ENCODE measurements at places on chromosomes 16 and 17.

DNA sequence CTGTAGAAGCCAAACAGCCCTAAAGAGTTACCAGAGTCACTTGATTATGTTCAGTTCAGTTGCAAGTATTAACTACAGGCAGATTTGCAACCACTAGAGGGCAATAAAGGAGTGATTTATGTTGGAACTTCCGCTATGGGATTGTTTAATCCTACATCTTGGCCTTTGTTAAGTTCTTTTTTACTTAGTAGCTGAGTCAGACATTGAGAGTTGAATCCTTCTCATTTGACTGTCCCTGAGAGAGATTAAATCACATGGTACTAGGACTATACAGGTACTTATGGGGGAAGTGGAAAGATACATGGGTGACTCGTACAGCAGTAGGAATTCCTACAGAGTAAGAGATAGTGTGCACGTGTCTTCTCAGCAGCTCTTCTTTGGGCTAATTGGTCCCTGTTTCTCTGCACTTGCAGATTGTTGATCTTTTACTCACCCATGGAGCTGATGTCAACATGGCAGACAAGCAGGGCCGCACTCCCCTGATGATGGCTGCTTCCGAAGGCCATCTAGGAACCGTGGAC is 40.3 kb downstream of the CYB561 start:
- peak; percentile 65 for DNase-seq

DNA sequence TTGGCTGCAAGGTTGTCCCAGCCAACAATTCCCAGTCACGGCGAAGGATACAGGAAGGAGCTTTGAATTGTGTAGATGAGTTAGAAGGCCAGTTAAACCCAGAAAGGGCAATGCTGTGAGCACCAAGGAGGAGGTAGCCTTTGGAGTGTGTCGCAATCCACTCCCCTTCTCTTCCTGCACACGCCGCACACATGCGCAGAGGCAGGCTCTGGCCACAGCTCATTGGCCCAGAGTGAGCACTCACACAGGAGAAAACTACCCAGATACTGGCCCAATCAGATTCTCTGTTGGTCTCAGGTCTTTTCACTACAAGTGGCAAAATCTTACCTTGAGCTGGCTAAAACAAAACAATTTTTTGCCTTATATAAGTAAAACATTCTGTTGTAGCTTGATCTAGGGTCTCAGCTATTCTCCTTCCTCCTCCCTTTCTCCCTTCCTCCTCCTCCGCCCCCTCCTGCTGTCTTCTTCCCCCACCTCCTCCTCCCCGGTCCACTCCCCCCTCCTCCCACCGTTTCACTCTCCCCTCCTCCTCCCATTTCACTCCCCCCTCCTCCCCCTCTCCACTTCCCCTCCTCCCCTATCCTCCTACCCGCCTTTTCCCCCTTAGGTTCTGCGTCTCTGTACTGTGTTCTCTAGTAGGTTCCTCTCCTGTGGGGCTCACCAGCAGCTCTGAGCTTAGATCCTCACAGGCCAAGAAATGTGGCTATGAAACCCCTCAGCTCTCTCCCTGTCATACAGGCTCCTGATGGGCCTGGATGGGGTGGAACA is 344.9 kb downstream of the CPPED1 start:
- no peak for DNase-seq

DNA sequence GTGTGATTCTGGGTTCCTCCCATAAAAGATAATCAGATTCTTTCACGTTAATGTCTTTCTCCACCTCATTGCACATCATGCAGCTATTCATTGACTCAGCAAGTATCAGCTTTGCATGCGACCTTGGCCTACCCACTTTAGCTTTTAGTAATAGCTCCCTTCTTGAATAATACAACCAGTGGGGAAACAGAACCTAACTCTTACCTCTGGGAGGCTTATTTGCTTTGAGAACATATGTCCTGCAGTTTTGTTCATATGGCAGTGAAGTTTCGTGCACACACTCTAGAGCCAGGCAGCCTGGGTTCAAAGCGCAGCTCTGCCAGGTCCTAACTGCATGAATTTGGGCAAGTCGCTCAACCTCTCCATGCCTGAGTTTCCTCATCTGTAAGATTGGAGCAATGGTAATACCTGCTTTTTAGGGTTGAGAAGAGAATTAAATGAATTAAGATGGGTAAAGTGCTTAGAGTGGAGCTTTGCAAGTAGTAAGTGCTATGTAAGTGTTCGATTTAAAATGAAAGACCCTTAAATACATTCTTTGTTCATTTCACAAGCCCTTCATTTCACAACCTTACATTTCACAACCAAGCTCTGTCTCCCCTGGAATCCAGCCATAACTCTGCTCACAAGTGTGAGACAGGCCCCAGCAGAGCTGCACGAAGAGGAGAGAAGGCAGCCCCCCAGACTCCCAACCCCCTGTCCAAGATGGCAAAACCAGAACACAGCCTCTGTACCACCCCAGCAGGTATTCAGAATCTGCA is 29.3 kb downstream of the MAPT start:
- peak; percentile 32 for DNase-seq

DNA sequence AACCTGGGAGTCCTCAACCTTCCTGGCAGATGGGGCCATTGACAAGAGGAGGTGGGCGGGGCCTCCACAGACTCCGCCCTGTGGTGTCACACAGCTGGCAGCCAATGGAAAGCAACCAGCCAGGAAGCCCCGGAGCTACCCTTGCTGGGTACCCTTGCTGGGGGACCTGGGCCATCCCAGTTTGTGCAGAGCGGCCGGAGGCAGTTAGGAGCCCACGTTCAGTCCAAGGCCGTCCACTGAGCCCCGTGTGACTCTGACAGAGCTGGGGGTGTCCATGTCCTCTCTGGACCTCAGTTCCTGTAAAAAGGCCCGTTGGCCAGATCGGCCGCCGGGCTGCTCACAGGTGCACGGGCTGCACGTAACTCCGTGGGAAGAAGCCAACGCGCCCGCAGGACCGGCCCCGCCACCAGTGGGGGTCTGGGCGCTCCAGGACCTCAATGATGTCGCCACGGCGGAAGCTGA is 17.1 kb upstream of the FAM83G start:
- DNase-seq: no peak

GRCh38 chr17:14152721-14153120 is 83.4 kb downstream of the COX10 start:
- DNase-seq: no peak

GRCh38 chr16:3832668-3833067 is 47.8 kb downstream of the CREBBP start:
- DNase-seq: no peak

DNA sequence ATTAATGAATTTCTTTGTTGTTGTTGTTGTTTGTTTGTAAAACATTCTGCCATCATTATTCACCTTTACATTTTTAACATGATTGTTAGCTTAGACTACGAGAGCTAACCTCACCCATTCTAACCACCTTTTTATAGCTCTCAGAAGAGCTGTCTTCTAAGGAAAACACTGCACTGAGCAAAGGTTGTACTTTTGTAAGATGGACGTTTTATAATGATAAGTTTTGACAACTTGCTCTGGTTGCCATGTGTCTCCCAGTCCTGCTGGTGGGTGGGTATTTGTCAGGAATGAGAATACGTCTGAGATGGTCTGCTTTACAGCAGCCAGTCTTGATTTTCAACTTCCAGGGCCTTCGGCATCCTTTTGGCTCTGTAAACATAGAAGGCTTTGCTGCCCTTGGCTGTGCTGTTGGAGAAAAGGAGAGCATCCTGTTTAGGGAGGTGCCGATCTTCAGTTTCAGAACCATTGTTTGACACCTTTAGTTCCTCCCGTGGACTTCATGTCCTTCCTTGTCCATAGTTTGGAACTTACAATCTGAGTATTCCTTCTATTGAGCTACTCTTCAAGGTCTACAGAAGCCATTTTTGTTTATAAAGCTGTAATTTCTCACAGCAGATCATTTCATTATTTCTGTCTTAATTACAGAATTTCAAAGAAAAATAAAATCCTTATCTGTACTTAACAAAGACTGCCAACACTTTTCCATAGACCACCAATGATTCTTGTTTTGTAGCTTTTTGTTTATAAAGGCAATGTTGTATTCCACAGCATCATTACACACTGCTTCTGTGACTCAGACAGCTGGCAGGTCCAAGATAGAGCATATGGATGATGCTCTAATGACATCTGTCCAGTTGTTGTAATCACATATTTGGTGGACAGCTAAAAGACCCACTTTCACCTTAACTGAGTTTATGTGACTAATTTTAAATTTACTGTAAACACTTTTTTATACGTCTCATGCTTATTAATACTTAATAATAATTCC is 270.1 kb upstream of the TBX2 start:
- peak; percentile 16 for DNase-seq

DNA sequence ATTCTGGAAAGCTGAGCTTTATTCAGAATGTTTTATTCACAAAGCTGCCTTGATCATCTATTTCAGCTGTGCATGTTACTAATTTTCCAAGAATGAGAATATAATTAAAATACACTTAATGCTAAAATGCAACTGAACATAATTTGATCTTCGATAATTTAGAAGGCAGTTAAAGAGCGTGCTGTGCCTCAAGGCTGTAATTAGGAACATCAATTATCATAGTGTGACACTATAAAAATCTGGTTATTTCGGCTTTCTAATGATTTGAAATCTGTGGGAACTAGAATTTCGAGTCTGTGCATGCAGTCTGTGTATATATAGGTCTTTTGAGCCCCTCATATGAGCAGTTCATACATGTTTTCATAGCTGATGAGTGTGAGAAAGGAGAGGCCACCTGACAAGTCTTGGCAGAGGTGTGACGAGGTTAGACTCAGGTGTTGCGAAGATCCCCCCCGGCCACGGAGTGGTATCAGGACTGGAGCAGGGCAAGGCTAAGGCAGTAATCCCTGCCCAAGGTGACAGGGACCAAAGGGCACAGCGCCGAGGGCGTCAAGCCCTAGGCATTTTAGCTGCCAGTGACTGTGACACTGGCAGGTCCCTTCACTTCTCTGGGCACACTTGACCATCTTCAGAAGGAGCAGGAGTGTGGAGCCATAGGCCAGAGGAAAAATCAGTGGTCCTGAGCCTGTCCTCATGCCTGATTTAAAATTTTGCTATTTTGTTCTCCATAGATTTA is 328.5 kb downstream of the SNX29 start:
- DNase-seq: no peak

GRCh38 chr17:68908045-68908444 is 47.1 kb downstream of the ABCA8 start:
- DNase-seq: no peak

- DNase-seq: no peak
Measured at GRCh38 chr16:76387994-76388393, 110.8 kb downstream of the CNTNAP4 start.

- no peak for DNase-seq
Measured at GRCh38 chr16:88634994-88635670, 3.2 kb upstream of the IL17C start.

DNA sequence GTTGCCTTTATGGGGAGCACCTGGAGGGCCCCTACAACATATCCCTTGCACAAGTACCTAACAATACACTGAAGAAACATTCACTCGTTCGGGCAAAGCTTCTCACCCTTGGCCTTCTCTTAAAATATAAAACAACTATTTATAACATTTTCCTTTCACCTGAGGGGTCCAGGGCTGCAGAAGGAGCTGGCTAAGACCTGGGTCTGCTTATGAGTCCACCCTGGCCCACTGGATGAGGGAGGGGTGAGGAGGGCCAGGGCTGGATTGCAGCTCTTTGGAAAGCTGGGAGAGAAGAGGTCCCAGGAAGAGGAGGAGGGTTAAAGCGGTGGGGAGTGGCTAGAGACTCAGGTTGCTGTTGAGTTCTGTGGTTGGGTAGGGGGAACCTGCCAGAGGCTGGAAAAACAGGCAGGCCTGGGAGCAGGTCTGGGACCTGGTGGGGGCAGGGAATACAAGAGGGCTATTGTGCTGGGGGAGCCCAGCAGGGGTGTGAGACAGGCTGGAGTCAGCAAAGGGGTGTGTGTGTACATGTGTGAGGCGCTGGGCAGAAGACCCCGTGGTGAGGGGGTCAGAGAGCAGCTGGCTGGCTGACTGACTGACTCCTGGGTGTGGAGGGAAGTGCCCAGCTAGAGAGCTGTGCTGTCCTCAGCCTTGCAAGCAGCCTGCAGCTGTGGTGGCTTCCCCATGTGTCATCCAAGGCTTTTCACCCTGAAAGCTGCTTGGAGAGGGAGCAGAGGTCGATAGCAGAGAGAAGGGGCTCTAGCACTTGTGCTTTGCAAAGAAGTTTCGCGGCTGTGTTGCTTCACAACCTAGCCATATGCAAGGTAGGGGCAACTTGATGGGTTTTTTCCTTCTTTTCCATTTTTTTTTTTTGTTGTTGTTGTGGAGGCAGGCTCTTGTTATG is 10.2 kb upstream of the MRC2 start:
- no peak for DNase-seq

GRCh38 chr16:51607201-51607651 is 456.2 kb upstream of the SALL1 start:
- DNase-seq: no peak

DNA sequence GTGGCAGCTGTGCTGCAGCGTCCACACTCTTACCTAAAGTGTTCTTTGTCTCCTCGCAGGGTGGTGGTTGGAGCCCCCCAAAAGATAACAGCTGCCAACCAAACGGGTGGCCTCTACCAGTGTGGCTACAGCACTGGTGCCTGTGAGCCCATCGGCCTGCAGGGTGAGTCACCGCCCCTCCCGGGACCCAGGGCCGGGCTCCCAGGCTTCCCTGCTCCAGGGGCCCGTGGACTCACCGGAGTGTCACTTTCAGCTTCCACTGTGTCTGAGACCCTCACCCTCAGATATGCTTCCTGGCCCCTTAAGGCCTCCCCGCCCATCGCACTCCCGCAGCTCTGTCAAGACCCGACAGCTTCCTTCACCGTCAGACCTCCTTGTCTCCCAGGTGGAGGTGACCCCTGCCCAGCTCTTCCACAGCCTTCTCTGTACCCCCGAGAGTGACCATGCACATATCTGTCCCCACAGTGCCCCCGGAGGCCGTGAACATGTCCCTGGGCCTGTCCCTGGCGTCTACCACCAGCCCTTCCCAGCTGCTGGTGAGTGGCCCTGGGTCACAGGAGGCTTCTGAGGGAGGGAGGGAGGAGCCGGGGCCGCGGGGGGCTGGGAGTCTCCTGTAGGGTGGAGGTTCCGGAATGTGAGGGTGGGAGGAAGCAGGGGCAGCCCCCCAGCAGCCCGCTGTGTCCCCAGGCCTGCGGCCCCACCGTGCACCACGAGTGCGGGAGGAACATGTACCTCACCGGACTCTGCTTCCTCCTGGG is 1.8 kb downstream of the ITGAX start:
- no peak for DNase-seq

- DNase-seq: no peak
Measured at GRCh38 chr17:48952904-48953303, 8.3 kb upstream of the SNF8 start.

DNA sequence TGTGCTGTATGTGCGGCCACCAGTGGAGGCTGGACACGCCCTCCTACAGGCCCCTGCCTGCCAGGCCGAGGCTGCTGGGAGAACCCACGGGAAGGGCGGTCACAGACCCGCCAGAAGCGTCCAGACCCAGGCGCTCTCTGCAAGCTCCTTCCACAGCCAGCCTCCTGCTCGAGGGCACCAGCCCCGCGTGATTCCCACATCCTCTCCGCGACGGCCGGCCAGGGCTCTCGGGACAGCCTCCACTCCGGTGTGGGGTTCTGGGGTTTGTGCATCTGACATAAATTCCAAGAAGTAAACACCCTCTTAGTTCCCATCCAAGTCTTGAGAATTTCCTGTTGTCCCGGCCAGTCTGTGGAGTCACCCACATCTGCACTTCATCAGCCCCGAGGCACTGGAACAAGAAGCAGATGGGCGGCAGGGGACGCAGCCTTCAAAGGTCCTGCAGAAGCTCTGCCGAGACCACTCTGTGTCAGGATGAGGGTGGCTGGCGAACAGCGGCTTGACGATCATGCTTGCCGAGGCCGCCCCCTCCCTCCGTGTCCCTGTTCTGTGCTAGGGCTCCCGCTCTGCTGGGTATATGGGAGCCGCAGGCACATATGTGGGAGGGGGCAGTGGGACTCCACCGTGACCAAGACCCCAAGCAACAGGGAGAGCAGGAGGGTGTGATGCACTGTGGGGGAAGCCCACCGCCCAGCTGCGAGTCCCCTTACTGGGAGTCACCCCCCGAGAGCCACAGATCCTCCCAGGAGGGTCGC is 2.4 kb upstream of the TMEM204 start:
- peak; percentile 85 for DNase-seq

Measured in AG08395 (cell line).